ENCODE measurements at places on chromosomes 1 and 21.

GRCh38 chr1:239225396-239225795 lies 161.0 kb upstream of the CHRM3 start:
- no peak for DNase-seq

DNA sequence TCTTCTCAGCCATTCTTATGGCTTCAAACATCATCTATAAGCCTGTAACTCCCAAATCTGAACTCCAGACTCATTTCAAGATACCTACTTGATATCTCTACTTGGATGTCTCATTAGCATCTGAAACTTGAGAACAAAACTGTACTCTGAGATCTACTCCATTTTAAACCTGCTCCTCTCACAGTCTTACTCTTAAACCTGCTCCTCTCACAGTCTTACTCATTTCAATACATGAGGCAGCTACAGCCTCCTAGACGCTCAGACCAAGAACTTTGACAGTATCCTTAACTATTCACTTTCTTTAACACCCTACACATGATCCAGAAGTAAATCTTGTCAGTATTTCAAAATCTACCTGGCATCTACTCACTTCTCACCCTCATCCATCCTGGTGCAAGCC lies 54.3 kb downstream of the NBPF6 start:
- no peak for DNase-seq

DNA sequence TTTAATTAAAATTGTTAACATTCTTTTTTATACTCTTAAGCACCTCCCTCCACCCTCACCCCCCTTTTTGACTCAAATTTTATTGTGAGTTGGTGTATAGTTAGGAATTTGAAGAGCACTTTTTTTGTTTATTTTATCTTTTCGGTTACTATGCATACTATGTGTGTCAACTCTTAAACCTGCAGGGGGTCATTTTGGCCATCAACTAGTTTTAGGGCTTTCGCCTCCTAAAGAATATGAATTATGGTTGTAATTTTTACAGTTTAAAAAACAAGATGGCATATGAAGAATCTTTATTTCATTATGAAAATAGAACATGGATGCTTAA lies 9.7 kb downstream of the BACH1 start:
- no peak for DNase-seq

DNA sequence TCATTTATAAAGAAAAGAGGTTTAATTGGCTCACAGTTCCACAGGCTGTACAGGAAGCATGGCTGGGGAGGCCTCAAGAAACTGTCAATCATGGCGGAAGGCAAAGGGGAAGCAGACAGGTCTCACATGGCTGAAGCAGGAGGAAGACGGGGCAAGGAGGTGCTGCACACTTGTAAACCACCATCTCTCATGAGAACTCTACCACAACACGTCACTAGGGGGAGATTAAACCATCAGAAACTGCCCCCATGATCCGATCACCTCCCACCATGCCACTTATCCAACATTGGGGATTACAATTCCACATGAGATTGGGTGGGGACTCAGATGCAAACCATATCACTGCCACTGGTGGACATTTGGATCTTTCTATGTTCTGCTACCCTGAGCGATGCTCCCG lies 351.4 kb downstream of the NPHP4 start:
- no peak for DNase-seq

GRCh38 chr1:164635059-164635802 lies 76.2 kb downstream of the PBX1 start:
- DNase-seq = no peak
